ENCODE measurements at places on chromosomes 6 and 20. TPM values are rescaled to one million over a fixed set of nuclear protein-coding genes. Genes with fewer than 3 reads are reported as not detected.

GRCh38 chr20:43925801-43926200 lies 11.1 kb downstream of the TOX2 start:
- H3K27me3 ChIP-seq, result no peaks in the 10 kb centered on the region
- peaks cover 54% of the 10 kb centered on the region for H3K4me1 ChIP-seq
- no peaks in the 10 kb centered on the region for H3K36me3 ChIP-seq
- H3K27ac ChIP-seq, result peak overlapping the region; percentile 21
- H3K4me3 ChIP-seq, result no peak overlapping the region
- no peak for DNase-seq

Gene TMC2
- total RNA-seq, result 0.19 TPM

Gene KCNQ2
- total RNA-seq, result not detected

Gene ANKRD66
- not detected for total RNA-seq

GRCh38 chr6:47473791-47474346 lies 3.7 kb upstream of the CD2AP start:
- H3K27me3 ChIP-seq, result no peaks in the 10 kb centered on the region
- DNase-seq, result no peak
- no peak overlapping the region for H3K4me3 ChIP-seq

DNA sequence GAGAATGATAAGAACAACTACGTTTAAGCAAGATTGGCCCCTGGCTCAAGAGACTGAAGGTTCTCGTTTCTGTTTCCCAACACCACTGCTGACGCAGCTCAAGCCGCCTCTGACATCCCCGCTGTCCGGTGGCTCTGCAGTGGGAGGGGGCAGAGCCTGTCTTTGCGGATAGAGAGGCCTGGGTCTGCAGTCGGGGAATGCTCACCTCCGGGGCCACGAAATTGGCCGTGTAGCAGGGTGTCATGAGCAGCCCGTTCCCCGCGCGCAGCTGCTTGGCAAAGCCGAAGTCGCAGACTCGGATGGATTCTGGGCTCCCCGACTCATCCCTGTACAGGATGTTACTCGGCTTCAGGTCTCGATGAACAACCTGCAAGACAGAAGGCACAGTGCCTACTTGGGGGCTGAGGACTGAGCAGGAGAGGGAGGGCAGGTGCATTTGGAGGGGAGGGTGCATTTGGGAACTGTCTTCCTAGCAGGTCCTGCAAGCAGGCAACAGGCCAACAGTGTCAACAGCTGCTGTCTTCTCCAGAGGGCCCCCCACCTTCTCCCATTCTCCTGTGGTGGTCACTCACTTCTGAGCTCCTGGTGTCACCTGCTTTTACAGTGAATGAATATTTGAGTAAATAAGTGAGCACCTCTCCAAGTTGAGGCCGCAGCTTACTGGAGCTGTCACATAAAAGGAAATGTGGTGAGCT lies 40.5 kb upstream of the MPC1 start:
- H3K27me3 ChIP-seq, result no peaks in the 10 kb centered on the region
- H3K4me1 ChIP-seq, result no peaks in the 10 kb centered on the region
- DNase-seq, result no peak
- H3K27ac ChIP-seq, result no peak overlapping the region
- H3K36me3 ChIP-seq, result no peaks in the 10 kb centered on the region
- no peak overlapping the region for H3K4me3 ChIP-seq

GRCh38 chr6:107030151-107030550 lies 2.2 kb downstream of the MTRES1 start:
- no peaks in the 10 kb centered on the region for H3K4me1 ChIP-seq
- no peak overlapping the region for H3K27ac ChIP-seq
- H3K36me3 ChIP-seq, result peaks cover 25% of the 10 kb centered on the region
- no peak overlapping the region for H3K4me3 ChIP-seq

GRCh38 chr20:35269055-35269781 lies 8.7 kb downstream of the MMP24OS start:
- DNase-seq, result no peak
- no peak overlapping the region for H3K27ac ChIP-seq
- peaks cover 72% of the 10 kb centered on the region for H3K36me3 ChIP-seq

Gene MATN4
- total RNA-seq, result 0.09 TPM

GRCh38 chr6:89794324-89794723 lies 25.3 kb downstream of the MDN1 start:
- H3K36me3 ChIP-seq, result peaks cover 29% of the 10 kb centered on the region
- H3K27ac ChIP-seq, result no peak overlapping the region
- H3K4me3 ChIP-seq, result no peak overlapping the region

Gene OOEP
- total RNA-seq, result not detected

Gene BTN2A1
- total RNA-seq, result 11.4 TPM

Gene ATP6V1G2
- not detected for total RNA-seq

- no peak overlapping the region for H3K4me3 ChIP-seq
- no peak for DNase-seq
- peaks cover 3% of the 10 kb centered on the region for H3K27me3 ChIP-seq
- peaks cover 8% of the 10 kb centered on the region for H3K4me1 ChIP-seq
Observed at GRCh38 chr6:146289816-146290588, 253.6 kb upstream of the RAB32 start.

GRCh38 chr6:64113704-64114103 lies 478.1 kb downstream of the PHF3 start:
- no peak overlapping the region for H3K27ac ChIP-seq
- H3K36me3 ChIP-seq, result no peaks in the 10 kb centered on the region
- H3K4me3 ChIP-seq, result no peak overlapping the region
- H3K27me3 ChIP-seq, result no peaks in the 10 kb centered on the region
- DNase-seq, result no peak

DNA sequence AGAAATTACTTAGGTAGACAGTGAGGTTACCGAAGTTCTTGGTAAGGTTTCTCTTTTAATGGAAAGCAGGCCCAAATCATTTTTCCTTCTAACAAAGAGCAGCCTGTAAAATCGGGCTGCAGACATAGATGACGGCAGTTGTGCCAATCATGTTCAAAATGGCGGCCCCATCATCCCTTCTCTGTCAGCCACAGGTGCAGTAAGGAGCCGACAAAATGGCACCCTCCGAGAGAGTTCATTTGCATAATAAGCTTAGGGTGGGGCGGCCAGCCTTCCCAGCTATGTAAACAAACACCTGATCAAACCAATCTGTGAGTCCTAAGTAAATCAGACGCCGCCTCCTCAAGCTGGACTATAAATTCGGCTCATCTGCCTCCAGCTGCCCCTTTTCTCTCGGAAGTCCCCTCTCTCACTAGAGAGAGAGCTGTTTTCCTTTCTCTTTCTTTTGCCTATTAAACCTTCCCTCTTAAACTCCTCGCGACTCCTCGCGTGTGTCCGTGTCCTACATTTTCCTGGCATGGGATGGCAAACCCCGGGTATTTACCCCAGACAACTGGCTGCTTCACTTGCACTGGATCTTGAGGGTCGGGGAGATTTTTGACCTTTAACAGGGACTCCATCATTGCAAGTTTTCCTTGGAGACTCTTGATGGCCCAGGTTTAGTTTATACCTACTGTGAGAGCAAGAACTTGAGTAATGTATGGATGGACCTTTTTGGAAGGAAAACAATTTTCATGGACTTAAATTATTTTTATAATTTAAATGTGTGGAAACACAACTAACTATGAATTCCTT lies 8.9 kb upstream of the DDR1 start:
- no peaks in the 10 kb centered on the region for H3K27me3 ChIP-seq
- H3K4me3 ChIP-seq, result no peak overlapping the region
- DNase-seq, result no peak
- peak overlapping the region; percentile 90 for H3K27ac ChIP-seq

- no peaks in the 10 kb centered on the region for H3K4me1 ChIP-seq
- no peak overlapping the region for H3K27ac ChIP-seq
- H3K27me3 ChIP-seq, result peaks cover 12% of the 10 kb centered on the region
- DNase-seq, result no peak
- no peak overlapping the region for H3K4me3 ChIP-seq
- H3K36me3 ChIP-seq, result no peaks in the 10 kb centered on the region
Observed at GRCh38 chr20:41862476-41862875, 244.3 kb upstream of the CHD6 start.

Gene MAS1
- not detected for total RNA-seq

DNA sequence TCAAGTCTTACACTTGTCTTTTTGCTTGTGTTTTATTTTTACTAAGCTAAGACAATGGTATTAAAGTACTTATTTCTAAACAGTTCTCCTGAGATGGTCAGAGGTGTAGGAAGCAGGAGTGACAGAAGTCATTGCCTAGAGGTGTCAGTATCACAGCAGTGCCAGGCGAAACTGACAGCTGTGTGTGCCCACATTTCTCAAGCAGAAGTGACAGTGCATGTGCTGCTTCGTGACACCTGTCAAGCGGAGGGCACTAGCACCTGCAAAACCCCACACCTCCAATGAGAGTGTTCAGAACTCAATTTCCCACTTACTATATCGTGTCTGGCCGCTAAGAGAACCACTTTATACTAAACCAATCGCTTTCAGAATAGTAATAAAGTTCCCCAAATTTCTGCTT lies 82.8 kb downstream of the SLC23A2 start:
- no peak overlapping the region for H3K4me3 ChIP-seq
- H3K27ac ChIP-seq, result no peak overlapping the region
- H3K4me1 ChIP-seq, result peaks cover 16% of the 10 kb centered on the region
- no peak for DNase-seq
- H3K27me3 ChIP-seq, result no peaks in the 10 kb centered on the region
- H3K36me3 ChIP-seq, result no peaks in the 10 kb centered on the region

GRCh38 chr6:35247642-35248231 lies 11.8 kb upstream of the ZNF76 start:
- H3K4me3 ChIP-seq, result no peak overlapping the region
- no peaks in the 10 kb centered on the region for H3K4me1 ChIP-seq
- H3K27me3 ChIP-seq, result no peaks in the 10 kb centered on the region
- no peak overlapping the region for H3K27ac ChIP-seq
- no peak for DNase-seq
- H3K36me3 ChIP-seq, result no peaks in the 10 kb centered on the region

DNA sequence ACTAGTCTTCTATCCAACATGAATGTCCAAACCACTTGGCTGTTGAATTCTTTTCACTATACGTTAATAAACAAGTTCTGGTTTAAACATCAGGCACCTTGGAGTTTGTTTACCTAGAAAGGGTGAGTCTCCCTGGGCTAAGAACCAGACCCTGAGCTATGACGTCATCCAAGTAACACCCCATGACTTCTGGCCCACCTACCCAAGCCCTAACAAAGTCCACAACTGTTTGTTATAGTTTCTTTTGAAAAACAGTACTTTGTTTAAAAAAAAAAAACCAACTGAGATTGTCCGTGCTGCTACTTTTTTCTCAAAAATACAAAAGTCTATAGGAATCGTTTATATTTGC lies 146.9 kb upstream of the BEND6 start:
- H3K27ac ChIP-seq, result no peak overlapping the region
- no peaks in the 10 kb centered on the region for H3K27me3 ChIP-seq
- no peaks in the 10 kb centered on the region for H3K36me3 ChIP-seq
- no peak overlapping the region for H3K4me3 ChIP-seq
- H3K4me1 ChIP-seq, result no peaks in the 10 kb centered on the region

- no peak overlapping the region for H3K4me3 ChIP-seq
- no peaks in the 10 kb centered on the region for H3K36me3 ChIP-seq
- no peaks in the 10 kb centered on the region for H3K4me1 ChIP-seq
- no peak for DNase-seq
Observed at GRCh38 chr6:125439512-125439911, 137.7 kb upstream of the HDDC2 start.

GRCh38 chr20:59817846-59818615 lies 115.4 kb downstream of the SYCP2 start:
- no peak overlapping the region for H3K27ac ChIP-seq
- no peak for DNase-seq
- H3K27me3 ChIP-seq, result no peaks in the 10 kb centered on the region

- H3K4me1 ChIP-seq, result no peaks in the 10 kb centered on the region
- peaks cover 6% of the 10 kb centered on the region for H3K27me3 ChIP-seq
- DNase-seq, result no peak
- H3K36me3 ChIP-seq, result no peaks in the 10 kb centered on the region
Observed at GRCh38 chr6:39446909-39447308, 124.4 kb upstream of the KCNK16 start.

DNA sequence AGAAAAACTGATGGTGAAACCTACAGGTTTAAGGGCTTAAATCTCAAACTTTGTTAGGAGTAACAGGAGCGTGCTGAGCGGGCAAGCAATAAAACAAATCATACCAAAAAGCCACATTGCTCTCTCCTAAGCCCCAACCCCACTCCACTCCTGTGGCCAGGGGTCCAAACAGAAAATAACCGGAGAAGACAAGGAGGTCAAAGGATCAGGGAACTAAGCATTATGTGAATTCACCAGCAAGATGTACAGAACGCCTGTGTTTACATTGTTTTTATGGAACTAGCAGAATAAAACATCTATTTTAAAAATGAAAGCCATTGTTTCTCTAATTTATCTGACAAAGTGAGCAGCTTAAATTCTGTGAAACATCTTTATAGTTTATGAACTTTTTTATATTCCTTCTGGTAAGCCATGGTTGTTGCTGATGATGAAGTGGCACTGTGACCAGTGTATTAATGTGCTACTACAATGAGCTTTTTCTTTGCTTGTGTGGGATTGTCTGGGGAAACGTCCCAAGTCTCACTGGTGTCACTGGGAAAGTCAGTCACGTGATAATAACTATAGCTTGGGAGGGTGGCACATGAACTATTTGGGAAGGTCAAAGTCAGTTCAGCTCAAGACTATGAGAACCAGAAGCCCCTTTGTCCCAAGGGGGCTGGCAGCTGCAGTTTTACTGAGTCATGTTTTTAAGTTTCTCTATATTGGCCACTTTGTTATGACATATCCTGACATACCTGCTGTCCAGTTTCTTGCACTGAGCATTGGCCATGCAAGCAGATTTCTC lies 9.8 kb downstream of the FAM210B start:
- no peaks in the 10 kb centered on the region for H3K4me1 ChIP-seq
- H3K36me3 ChIP-seq, result peaks cover 84% of the 10 kb centered on the region
- no peak overlapping the region for H3K27ac ChIP-seq
- no peaks in the 10 kb centered on the region for H3K27me3 ChIP-seq
- no peak overlapping the region for H3K4me3 ChIP-seq
- no peak for DNase-seq

DNA sequence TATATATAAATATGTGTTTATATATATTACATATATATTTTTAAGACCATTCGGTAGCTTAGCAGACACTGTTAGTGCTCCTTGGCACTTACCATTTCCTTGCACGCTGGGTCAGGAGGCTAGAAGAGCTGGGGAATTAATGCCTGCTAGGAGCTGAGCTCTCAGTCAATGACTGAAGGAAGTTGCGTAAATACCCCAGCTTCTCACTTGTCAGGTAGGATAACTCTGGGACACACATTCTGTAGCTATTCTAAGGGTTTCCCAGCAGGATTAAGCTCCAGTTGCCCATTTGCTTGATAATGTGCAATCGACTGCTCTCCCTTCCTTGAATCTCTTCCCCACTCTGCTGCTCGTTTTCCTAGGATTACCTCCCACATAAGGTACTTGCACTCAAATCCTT lies 15.7 kb upstream of the DNAAF9 start:
- H3K27ac ChIP-seq, result no peak overlapping the region
- H3K36me3 ChIP-seq, result no peaks in the 10 kb centered on the region
- no peaks in the 10 kb centered on the region for H3K27me3 ChIP-seq
- no peaks in the 10 kb centered on the region for H3K4me1 ChIP-seq
- no peak overlapping the region for H3K4me3 ChIP-seq

Gene ZNF341
- total RNA-seq, result 4.0 TPM

Gene B3GAT2
- 0.21 TPM for total RNA-seq

Gene IL17F
- total RNA-seq, result not detected

Gene LPIN3
- total RNA-seq, result 15.4 TPM
